CD4-positive, alpha-beta T cell treated with Interferon alpha-2 for 1 hour (primary cell): ENCODE measurements at places on chromosomes 16 and 17.

DNA sequence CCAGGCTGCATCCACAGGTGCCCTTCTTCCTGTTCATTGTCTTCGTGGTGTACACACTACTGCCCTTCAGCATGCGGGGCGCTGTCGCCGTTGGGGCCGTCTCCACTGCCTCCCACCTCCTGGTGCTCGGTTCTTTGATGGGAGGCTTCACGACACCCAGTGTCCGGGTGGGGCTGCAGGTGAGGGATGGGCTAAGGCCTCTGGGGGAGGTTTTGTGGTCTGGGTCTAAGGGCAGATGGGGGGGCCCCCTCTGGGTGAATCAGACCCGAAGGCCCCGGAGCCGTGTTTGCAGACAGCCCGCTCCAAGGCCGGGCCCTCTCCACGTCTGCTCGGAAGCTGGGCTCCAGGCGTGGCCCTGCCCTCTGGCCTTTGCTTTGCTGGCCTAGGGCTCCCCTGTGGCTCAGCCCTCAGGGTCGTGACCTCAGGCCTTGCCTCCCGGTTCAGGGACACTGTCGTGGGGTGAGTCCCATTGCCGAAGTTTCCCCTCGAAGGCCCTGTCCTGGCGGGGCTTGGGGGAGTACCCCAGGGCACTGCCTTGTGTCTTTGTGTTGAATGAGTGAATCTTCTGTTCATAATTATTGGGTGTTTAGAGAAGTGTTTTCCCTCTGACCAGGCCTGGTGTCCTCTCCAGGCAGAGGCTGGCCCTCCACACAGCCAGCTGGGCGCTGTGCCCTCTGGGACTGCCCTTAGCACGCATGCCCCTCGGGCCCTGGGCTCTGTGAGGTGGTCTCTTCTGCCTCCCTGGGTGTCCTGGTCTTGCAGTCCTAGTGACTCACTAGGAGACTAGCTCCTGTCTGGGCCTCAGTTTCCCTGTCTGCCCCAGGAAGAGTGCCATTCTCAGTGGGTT, 25.6 kb downstream of the ADCY7 start:
- no peak for DNase-seq

GRCh38 chr17:77371117-77371887, 230.5 kb downstream of the SEC14L1 start:
- no peak for DNase-seq

- DNase-seq: no peak
Measured at GRCh38 chr16:90032674-90033331, 13.5 kb upstream of the DBNDD1 start.

- no peak for DNase-seq
Measured at GRCh38 chr16:57619606-57620334, 8.7 kb upstream of the ADGRG1 start.

GRCh38 chr16:74766729-74767128, 7.9 kb downstream of the FA2H start:
- DNase-seq: no peak

DNA sequence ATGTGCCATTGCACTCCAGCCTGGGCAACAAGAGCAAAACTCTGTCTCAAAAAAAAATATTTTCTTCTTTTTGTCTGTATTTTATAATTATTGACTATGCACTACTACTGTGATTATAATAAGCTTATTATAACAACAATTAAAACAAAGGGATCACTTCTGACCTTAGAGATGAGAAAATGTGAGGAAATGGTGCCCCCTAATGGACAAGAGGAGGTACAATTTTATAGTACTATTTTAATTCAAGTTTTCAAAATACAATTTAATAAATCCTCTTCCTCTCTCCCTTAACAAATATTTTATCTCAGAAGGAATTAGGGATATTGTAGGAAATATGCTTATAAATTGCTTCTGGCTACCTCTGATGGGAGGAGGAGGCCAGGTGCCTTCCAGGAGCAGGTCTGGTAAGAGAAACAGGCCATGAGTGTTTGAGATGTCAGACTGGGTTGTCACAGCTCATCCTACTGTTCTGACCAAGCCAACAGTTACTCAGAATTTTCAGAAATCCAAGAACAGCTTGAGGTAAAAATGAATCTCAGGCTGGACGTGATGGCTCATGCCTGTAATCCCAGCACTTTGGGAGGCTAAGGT, 14.0 kb downstream of the VPS53 start:
- no peak for DNase-seq

DNA sequence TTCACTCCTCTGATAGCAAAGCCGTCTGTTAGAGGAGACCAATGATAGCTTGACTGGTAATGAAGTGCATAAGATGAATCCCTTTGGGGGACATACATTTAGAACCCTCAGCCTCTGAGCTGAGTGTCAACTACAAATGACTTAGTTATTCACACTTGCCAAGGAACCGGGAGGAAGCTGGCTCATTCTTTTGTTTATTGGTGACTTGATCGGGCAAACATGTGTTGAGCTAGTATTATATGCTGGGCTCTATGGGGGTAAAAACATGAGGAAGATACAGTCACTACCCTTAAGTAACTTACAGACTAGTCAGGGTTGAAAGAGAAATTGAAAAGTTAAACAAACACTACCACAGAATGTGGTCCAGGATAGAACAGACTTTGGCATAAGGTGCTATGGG, 3.0 kb downstream of the CCL16 start:
- DNase-seq: no peak

- peak; percentile 75 for DNase-seq
Measured at GRCh38 chr16:21158208-21159110, at the start of gene LDAF1. Gene LDAF1, plus strand, starts transcription at chr16:21158674. Its CDS starts 2,509 bp downstream, at chr16:21161183.
